ENCODE measurements at places on chromosomes 1 and 21.

GRCh38 chr1:110411173-110411735 lies 3.8 kb upstream of the LAMTOR5 start:
- DNase-seq: no peak

DNA sequence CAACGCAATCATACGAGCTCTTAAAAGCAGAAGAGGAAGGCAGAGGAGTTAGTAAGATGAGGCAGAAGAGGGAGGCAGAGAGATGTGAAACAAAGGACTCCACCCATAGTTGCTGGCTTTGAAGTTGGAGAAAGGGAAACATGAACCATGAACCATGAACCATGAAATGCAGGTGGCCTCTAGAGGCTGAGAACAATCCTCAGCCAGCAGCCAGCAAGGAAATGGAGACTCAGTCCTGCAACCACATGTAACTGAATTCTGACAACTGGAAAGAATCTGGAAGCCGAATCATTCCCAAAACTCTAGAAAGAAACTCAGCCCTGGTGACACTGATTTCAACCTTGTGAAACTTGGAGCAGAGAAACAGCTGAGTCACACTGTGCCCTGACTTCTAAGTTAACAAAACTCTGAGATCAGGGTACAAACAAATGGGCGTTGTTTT lies 10.1 kb downstream of the DIPK1A start:
- DNase-seq: no peak

GRCh38 chr21:35021546-35021945 lies 27.6 kb downstream of the RUNX1 start:
- no peak for DNase-seq

- DNase-seq: no peak
Measured at GRCh38 chr1:84571150-84571535, 3.1 kb downstream of the CTBS start.

- DNase-seq: no peak
Measured at GRCh38 chr1:54225986-54226559, 26.1 kb downstream of the MRPL37 start.

GRCh38 chr1:39576016-39576657 lies 453 bp downstream of the PABPC4 start:
- peak; percentile 12 for DNase-seq

DNA sequence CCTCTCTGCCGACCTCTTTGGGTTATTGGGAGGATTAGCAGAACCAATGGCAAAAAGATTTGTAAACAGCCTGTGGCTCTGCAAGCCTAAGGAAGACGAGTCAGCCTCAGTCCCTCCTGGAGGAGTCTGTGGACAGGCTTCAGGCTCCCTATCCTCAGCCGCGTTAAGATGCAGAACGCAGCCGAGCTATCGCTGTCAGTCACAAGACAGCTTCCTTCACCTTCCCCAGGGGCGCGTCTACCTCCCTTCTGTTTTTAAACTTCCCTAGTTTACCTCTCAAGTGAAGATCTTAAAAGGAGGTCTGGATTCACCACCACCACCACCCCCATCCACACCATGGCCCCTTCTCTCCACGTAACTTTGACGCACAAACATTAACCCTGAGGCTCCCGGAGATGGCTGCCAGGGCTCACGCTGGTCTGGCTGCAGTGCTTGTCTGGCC lies 738 bp downstream of the CAMK1G start:
- DNase-seq: no peak

DNA sequence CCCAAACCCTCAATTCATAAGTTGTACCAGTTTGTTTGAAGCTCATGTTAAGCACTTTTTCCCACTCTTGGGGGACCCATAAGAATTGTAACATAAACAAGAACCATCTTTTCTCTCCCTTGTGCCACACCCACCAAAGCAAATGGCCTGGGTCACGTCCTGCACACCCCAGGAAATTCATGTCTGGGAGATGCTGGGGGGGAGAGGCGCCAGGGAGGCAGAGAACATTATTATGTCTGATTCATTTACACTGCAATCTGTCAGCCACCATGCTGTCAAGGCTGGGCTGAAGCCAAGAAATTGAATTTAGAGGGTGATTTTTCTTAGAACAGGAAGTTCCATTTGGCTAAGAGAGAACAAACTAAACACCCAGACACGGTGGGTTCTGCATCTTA lies 37.2 kb upstream of the IPO9 start:
- DNase-seq: no peak

- no peak for DNase-seq
Measured at GRCh38 chr21:42526379-42526727, 12.7 kb downstream of the SLC37A1 start.

DNA sequence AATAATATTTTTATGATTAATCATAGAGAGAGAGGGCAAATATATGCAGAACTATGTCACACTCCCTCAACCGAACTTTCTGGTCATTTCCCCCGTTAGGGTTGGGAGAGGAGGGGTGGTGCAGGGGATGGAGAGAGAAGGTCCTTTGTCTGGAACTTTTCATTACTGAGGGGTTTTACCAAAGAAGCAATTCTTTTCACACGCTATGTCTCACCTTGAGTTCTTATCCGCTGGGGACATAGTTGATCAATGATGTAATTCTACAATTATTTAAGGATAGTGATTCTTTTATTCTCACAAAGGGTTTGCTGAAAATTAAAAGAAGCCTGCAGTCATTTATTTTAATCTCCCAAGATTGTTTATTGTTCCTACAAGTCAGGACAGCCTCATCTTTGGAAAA lies 98.3 kb upstream of the RUNX1 start:
- DNase-seq: no peak

DNA sequence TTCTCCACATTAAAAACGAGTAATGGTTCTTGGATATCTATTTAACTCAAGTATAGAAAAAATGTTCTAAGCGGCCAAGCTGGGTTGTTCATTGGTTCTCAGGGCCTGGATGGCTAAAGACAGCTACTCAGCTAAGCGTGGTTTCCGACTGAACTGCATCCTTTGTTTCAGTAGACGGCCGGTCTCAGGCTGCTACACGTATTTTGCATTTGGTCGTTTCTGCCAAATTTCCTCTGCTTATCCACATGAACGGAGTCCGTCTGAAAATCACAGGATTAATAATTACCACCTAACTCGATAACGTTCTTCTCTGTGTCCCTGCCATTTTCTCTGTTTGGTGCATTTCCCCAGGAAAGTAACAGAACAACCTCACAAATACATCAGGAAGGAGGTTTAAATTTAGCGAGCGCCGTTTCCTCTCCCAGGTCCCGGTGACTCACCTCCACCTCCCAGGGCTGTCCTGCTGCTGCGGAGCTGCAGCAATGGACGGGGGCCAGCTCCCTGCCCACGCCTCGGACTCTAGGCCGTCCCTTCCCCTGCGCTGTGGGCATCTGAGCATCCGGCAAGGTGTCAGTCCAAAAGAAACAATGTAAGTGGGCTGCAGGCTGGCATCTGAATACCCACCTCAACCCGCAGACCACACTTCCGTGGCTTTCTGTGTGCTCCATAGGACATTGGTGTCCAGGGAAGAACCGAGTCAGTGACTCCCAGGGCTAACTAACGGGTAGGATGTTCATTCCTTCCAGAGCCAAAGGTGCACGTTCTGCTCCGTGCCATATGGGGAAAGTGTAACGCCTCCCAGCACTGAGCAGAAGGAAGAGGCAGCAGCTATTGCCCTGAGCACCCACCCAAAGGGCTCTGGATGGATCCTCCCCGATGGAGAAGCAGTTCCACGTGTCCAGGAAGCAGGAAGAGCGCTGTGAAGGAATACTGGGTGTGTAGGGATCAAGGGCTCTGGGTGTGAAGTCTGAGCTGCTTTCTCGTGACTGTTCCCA lies 4.1 kb upstream of the GABRD start:
- DNase-seq: no peak

- DNase-seq: no peak
Measured at GRCh38 chr1:3632716-3633343, 8.0 kb downstream of the TPRG1L start.

GRCh38 chr1:64147759-64148158 lies 55.7 kb upstream of the UBE2U start:
- no peak for DNase-seq

- no peak for DNase-seq
Measured at GRCh38 chr1:41898191-41898713, 20.5 kb downstream of the HIVEP3 start.

DNA sequence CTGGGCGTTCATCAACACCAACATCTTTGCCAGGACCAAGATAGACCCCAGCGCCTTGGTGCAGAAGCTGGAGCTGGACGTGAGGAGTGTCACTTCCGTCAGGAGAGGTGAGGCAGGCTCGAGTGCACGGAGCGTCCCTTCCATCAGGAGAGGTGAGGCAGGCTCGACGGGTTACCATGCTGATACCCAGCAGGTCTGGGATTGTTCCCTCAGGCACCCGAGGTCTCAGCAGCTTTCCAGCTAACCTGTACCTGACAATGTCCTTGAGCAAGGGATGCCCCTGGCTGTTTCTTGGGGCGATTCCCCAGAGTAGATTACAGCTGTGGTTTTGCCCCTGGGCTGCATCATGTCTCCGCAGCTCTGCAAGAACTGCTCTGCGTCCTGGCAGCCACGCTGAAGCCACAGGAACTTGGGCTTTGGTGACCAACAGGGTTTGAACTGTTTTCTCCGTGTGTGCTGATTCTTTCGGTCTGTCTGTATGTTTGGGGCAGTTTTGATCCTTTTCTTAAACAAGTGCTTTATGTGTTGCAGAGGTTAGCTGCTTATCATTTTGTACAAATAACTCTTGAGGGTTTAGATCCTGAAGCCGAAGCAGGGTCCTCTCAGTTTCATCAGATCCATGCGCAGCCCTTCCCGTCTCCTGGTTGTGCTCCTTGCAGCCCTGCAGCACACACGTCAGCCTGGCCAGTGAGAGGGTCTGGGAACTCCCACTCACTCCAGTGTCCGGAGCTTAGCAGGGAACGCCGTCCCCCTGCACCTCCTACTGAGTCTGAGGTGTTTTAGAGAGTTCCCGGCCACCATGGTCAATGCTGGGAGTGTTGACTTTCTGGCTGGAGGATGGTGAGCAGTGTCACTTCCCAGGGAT lies 4.1 kb downstream of the SLX9 start:
- no peak for DNase-seq

- DNase-seq: no peak
Measured at GRCh38 chr1:186189156-186189555, 185.9 kb downstream of the TPR start.

DNA sequence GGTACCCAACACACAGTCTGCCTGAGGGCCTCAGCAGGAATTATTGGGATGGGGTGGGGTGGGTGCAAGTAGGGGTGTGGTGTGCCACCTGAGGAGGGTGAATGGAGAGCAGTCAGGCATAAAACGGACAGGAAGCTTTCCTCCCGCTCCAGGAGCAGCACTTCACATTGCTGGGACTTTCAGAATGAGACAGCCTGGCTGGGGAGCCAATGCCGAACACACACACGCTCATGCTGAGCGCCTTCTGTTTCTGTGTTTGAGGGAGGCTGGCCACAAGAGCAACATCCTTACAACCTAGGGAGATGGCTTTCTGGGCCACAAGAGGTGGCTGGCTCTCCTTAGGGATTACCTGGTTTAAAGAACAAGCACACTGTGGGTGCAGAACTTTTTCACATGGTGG lies 98.0 kb downstream of the LAMC2 start:
- DNase-seq: no peak

- no peak for DNase-seq
Measured at GRCh38 chr1:53080769-53081168, 18.8 kb downstream of the PODN start.

- DNase-seq: no peak
Measured at GRCh38 chr1:235820061-235820460, 46.6 kb downstream of the LYST start.

DNA sequence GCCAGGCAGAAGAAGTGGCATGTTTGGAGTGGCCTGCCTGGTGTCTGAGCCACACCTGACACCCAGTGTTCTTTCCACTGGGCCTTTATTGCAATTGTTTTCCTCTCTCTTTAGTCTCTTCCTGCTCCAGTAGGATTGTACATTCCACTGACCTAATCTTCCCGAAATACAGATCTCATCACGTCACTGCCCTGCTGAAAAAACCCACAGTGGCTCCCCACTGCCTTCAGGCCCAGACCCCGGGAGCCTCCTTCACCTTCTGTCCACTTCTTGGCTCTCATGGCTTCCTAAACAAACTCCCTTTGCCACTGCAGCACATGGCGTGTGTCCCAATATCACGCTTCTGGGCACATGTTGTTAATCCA lies 25.3 kb upstream of the ATP5PO start:
- no peak for DNase-seq

GRCh38 chr1:58465825-58466629 lies 80.5 kb downstream of the OMA1 start:
- DNase-seq: no peak

GRCh38 chr1:54800899-54801759 lies at the start of gene TTC22:
TTC22 (minus strand) TSS chr1:54801323; CDS start chr1:54801163, 160 bp downstream.
- DNase-seq: no peak

DNA sequence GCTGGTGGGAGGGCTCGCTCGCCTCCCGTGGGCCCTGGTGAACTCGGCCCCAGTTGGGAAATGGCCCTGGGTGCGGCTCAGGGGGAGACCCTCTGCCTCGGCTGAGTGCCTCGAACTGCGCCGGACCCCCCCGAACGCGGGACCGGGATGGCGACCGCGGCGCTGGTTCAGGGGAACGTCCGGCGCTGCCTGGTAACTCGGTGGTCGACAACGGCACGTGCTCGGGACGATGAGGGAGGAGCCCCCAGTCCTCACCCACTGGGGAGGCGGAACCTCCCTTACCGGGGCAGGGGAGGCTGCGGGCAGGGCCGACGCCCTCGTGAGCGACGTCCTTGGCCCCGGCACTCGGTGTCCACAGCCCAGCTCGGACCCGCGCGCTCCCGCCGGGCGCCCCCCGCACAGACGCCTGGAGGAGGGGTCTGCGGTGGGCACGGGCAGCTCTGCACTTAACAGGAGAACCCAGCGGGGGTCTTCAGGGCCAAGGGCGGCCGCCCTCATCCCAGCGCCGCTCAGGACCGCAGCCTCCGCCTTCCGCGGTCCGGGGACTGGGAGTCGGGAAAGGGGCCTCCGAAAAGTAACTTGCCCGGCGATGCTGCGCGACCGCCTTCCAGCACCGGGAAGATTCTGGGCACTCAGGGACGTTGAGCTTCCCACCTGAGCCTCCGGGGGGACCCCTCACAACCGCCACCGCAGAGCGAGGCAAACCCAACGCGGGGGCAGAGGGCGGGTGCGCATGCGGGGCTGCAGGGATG lies 1.7 kb downstream of the HES4 start:
- no peak for DNase-seq

- DNase-seq: no peak
Measured at GRCh38 chr1:166080277-166080966, 86.4 kb downstream of the FAM78B start.
